ENCODE measurements at places on chromosomes 6 and 20.

DNA sequence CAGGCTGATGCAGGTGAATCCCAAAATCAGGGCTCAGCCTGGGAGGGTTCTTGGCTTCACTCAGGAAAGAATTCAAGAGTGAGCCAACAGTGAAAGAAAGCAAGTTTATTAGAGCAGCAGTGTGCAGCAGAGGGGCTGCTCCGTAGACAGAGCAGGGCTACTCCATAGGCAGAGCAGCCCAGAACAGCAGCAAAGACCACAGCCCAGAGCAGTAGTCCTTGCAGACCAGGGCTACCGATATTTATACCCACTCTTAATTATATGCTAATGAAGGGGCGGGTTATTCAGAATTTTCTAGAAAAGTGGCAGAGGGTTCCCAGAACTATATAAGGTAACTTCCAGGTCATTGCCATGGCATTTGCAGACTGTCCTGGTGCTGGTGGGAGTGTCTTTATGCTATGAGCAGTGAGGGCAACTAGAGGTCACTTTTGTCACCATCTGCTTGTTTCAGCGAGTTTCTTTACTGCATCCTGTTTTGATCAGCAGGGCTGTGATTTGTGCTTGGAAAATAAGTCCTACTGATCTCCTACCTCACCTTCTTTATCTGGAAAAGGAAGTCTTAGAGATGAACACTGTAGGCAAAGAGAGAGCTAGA is 39.8 kb upstream of the PTPN1 start:
- no peak for DNase-seq

GRCh38 chr6:106727480-106728149 is 98.2 kb downstream of the QRSL1 start:
- no peak for DNase-seq

DNA sequence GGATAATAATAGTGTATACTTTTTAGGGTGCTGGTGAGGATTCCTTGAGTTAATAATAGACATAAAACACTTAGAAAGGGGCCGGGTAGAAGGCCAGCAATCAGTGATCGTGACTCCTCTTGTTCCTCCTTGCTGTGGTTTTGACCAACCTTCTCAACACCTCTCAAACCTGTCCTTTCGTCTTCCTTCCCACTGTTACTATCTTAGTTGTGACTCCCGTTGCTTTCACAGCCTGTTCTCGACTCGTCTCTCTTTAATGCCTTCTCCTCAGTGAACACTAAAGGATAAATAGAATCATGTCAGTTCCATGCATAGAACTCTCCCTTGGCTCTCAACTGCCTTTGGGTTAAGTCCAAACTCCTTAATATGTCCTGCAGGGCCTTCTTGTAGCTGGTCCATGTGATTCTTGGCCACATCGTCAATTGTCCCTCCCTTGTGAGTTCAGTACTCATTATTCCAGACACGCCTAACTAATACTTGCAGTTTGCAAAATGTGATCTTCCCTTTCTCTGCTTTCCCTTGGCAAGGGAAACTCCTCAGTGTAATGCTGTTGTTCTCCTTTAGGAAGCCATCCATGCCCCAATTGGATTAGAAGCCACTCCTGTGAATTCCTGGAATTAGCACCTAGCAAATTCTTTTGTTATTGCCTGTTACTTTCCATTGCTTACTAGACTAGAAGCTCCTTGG is 164.9 kb downstream of the UTRN start:
- DNase-seq, result no peak

- DNase-seq, result no peak
These were observed 28.1 kb upstream of the FOXP4 start for GRCh38 chr6:41518118-41518517.

DNA sequence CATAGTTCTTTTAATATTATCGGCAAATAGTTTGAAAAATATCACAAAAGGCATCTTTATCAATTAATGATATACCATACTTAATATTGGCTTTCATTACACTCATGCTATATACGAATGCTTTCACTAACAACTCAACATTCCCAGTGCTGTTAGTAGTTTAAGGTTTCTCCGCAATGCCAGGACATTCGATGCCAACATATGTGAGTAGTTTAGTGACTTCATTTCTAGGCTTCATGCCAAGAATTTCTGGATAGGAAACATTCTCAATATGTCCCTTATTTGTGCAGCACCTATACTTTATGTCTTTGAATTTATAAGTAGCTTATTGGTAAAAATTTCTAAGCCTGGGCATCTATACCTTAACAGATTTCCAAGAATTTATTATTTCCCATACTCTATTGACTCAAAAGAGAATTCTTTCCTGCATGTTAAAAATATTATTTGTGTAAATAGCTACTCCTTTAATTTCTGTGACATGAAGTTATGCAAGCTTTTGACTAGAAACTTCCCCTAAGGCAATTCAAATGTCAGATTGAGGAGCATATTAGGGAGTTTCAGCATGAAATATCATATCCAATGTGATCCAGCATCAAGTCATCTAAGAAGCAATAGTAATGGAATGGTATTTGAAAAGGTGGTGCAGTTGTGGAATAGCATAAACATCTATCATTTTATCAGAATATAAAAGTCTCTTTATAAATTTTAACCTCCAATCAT is 236.0 kb upstream of the STXBP5 start:
- DNase-seq, result peak; percentile 84
